ENCODE measurements at places on chromosomes 1 and 21.

DNA sequence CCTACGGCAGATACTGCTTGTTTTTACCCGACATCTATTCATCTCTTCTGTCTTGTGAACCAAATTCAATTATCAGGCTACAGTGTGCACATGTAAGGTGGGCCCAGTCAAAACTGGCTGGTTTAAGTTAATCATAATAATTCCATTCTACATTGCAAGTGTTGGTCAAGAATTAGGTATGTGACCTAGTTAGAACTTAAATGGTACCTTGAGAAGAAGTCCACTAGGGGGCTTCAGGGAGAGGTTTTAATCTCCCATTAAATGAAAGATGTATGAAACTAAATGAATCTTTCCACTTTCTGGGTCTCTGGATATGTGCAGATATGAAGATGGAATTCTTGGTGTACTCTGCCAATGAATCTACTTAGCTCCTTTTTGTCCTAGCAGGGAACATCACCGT is 187.1 kb downstream of the CDC42BPA start:
- DNase-seq, result no peak

GRCh38 chr1:155529929-155530328 is 32.7 kb downstream of the ASH1L start:
- DNase-seq, result no peak

DNA sequence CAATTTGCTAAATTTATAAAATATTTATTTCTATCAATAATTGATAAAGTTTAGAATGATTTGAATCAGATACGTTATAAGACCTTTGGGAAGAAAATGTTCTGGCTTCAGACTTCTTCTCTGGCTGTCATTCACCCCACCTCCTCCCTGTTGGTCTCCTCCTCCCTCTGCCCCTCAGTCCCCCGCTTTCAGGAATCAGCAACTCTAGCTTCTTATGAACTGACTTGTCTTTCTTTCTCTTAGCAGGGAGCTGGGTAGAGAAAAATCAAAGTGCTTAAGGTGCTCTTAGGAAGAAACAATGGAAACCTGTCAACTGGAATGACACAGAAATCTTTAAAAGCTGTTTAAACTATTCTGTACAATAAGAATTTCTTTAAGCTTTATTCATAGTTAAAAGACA is 71.3 kb upstream of the ETV3 start:
- no peak for DNase-seq

DNA sequence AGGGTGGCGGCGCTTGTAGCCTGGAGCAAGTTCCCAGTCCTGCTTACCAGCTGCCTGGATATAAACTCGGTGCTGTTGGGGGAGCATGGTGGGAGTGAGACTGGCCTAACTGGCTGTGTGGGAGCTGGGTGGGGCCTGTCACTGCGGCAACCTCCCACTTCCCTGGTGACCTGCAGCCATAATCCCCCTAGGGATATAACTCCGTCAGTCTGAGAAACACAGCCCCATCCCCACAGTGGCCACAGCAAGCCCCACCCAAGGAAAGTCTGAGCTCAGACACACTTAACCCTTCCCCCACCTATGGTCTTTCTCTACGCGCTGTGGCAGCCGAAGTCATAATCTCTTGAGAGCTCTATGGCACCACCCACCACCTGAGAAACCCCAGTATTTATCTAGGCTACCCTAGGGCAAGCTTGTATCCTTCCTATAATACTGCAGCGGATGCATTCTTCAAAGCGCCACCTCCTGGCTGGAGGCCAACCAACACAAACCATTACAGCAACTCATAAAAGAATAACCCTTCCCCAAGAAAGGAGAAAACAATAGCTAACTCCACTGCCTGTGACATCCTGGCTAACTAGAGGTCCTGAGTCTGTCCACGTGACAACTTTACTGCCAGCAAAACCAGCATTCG is 57.4 kb downstream of the ZNF648 start:
- no peak for DNase-seq

GRCh38 chr1:179091691-179092165 is 9.9 kb downstream of the TOR3A start:
- no peak for DNase-seq

GRCh38 chr1:116743535-116743934 is 10.7 kb upstream of the CD2 start:
- DNase-seq, result no peak

DNA sequence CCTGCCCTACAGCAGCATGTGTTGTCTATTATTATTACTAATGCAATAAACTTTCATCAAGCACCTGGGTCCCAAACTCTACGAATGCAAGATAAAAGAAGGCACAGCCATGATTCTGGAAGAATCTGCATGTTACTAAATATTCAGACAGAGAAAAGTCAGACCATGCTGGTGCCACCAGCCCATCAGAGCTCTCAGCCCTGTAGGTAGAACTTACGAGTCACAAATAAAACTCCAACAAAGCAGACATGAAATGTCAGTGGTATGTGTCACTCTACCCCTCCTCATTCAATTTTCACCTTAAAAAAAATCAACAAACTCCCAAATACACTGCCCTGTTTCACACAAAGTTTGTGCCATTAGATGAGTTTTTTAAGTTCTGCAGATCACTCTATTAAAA is 62.4 kb upstream of the TIAM1 start:
- no peak for DNase-seq

- no peak for DNase-seq
These were observed 3.6 kb downstream of the FAM89A start for GRCh38 chr1:231036416-231036815.

DNA sequence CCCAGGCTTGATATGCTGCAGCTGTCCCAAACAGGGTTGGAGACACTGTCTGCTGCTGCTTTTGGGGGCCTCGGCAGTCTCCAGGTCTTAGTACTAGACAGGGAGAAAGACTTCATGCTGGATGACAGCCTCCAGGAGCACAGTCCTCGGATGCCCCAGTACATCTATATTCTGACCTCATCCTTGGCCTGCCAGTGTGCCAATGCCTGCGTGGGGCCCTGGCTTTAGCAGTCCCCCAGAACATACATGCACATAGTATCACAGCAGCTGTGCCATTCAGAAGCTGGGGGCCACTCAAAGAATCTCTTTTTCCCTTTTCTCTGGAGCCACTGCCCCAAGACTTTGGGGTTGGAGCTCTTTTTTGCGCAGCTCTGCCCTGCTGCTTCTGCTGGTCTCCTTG is 4.4 kb upstream of the ZSCAN20 start:
- no peak for DNase-seq

GRCh38 chr1:63931468-63931867 is 157.7 kb downstream of the ROR1 start:
- DNase-seq, result no peak

- no peak for DNase-seq
These were observed 25.2 kb downstream of the GFI1 start for GRCh38 chr1:92461364-92462097.

GRCh38 chr1:2255420-2256369 is 27.6 kb downstream of the SKI start:
- DNase-seq, result no peak

- peak; percentile 100 for DNase-seq
These were observed at the start of gene ZNF692 for GRCh38 chr1:248858891-248859889. Gene ZNF692 (minus strand): TSS chr1:248859085. CDS start chr1:248858309, 776 bp downstream.
